ENCODE measurements at places on chromosomes 3 and 15.

- no peak for DNase-seq
Observed at GRCh38 chr15:62503451-62503850, 338.4 kb upstream of the C2CD4B start.

DNA sequence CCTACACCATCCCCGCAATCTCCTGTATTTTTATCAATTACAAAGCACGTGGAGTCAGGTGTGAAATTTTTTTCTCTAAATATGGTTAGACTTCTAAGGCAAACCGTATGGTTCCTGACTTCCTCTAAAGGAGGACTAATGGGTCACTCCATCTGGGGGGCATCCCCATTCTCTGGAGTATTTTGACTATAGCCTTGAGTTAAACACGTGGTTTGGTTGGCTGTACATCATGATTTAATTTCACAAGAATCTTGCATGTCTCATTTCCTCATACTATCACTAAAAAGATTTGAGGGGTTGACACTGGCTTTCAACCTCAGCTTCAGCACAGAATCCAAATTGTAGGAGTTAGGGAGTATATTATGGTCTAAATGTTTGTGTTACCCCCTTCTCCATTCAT lies 25.3 kb upstream of the ZNF770 start:
- DNase-seq = no peak

DNA sequence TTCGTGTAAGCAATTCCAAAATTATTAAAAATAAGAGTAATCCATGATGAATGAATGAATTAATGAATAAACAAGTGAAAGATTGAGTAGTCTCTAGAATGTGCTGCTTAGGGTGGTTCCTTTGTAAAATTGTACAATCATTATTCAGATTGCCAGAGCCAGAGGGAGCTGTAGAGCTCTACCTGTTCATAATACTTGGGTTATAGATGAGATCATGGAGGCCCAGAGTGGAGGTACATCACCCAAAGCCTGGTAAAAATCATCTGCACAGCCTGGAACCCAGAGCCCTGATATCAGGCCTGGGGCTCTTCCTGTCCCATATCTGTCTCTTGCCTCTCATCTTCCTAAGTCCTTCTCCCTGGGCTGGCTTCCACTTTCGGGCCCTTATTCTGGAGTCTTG lies 297.2 kb downstream of the RPLP1 start:
- peak; percentile 8 for DNase-seq

DNA sequence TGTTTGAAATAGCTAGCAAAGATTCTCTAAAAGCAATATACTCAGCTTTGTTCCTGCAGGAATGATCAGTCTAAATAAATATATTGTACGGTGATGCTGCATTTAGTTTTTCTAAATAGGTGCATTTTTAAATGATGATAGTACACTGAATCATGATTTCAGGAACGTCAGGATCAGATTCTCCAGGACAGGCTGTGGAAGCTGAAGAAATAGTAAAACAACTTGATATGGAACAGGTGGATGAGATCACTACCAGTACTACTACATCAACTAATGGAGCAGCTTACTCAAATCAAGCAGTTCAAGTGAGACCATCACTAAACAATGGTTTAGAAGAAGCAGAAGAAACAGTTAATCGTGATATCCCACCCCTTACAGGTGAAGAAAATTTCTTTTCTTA lies 46.3 kb upstream of the EIF3J start:
- peak; percentile 11 for DNase-seq
